ENCODE measurements at places on chromosomes 1 and 21.
A peak's percentile ranks its signal among the peaks of the same experiment; 100 is the strongest.

- H3K4me3 ChIP-seq: no peak overlapping the region
- no peak for DNase-seq
- peaks cover 89% of the 10 kb centered on the region for H3K36me3 ChIP-seq
- H3K27me3 ChIP-seq: no peaks in the 10 kb centered on the region
Observed at GRCh38 chr1:91791103-91791502, 94.8 kb downstream of the TGFBR3 start.

GRCh38 chr1:24216276-24217074 is 29.4 kb upstream of the IFNLR1 start:
- H3K27ac ChIP-seq: no peak overlapping the region
- DNase-seq: no peak
- no peaks in the 10 kb centered on the region for H3K36me3 ChIP-seq
- peaks cover 73% of the 10 kb centered on the region for H3K27me3 ChIP-seq

DNA sequence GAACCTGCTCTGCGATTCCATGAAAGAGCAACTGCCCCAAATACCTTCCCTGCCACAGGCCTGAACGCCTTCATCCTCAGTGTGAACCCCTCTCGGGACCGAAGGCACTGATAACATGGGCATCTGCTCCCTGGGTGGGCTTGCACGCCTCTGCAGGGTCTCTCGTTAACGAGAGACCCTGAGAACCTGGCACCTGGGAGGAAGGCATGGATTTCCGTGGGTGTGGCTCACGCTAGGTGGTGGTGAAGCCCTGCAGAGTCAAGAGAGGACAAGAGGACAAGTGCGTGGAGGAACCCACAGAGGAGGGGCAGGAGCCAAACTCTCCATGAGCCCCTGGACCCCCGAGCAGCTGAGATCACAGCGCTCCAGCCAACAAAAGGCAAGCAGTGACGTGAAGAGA is 26.8 kb upstream of the COL6A2 start:
- DNase-seq: no peak
- no peak overlapping the region for H3K4me3 ChIP-seq
- H3K27ac ChIP-seq: no peak overlapping the region
- H3K36me3 ChIP-seq: no peaks in the 10 kb centered on the region
- peaks cover 6% of the 10 kb centered on the region for H3K4me1 ChIP-seq

- H3K27me3 ChIP-seq: no peaks in the 10 kb centered on the region
- H3K36me3 ChIP-seq: no peaks in the 10 kb centered on the region
- no peaks in the 10 kb centered on the region for H3K4me1 ChIP-seq
- H3K27ac ChIP-seq: no peak overlapping the region
- no peak for DNase-seq
Observed at GRCh38 chr1:183588827-183589226, 1.4 kb downstream of the NCF2 start.

DNA sequence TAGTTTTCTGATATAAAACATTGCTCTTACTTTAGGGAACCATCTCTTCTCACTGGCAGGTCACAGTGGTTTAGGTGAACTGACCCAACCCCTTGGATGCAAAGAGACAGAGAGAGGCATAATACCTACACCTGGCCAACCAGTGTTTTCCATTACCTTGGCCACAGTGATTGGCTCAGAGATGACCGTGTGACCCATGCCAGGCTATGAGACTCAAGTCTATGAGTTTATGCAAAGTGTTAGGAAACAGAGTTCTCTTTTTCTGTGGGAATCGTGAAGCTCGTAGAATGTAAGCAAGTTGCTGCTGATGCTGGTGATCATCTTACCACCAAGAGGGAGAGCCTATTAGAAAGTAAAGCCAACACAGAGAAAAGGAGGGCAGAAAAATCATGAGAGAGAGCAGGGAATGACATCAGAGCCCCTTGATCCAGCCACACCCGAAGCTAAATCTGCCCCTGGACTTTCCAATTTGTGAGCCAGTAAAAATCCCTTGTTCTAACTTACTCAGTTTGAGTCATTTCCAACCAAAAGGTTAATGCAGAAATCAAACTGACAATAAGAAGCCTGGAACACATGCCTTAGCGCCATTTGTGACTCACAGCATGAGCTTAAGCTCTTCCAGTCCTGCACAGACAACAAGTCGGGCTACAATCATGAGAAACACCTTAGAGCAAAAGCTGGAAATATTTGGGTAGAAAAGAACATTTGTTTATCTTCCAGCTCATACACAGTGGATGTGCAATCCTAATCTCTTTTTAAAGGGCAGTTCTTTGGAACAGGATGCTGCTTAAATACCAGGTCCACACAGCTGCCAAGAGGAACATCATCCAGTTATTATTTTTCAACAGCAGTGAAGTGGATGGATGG is 81.3 kb upstream of the KAZN start:
- no peaks in the 10 kb centered on the region for H3K4me1 ChIP-seq
- no peak overlapping the region for H3K27ac ChIP-seq

GRCh38 chr21:34933609-34934335 is 115.3 kb downstream of the RUNX1 start:
- no peaks in the 10 kb centered on the region for H3K36me3 ChIP-seq
- H3K27ac ChIP-seq: no peak overlapping the region
- H3K4me1 ChIP-seq: peaks cover 7% of the 10 kb centered on the region

DNA sequence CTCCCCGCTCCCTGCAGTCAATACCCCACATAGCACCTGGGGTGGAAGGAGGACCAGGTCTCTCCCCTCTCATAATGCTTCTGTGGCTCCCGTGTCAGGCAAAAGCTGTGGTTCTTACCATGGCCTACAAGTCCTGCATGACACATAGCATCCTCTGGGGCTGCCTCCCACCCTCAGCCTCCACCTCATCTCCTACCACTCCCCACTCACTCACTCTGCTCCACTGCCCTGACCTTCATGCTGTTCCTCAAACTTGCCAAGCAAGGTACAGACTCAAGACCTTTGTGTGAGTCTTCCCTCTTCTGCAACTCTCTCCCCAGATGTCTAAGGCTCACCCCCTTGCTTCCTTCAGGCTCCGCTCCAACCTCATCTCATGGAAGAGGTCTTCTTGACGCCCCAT is 28.0 kb upstream of the VANGL1 start:
- H3K36me3 ChIP-seq: no peaks in the 10 kb centered on the region
- no peak overlapping the region for H3K27ac ChIP-seq
- no peak for DNase-seq
- no peak overlapping the region for H3K4me3 ChIP-seq
- peaks cover 41% of the 10 kb centered on the region for H3K27me3 ChIP-seq
- no peaks in the 10 kb centered on the region for H3K4me1 ChIP-seq

GRCh38 chr1:211903490-211904245 is 73.1 kb upstream of the LPGAT1 start:
- H3K36me3 ChIP-seq: no peaks in the 10 kb centered on the region
- no peak overlapping the region for H3K27ac ChIP-seq
- peaks cover 20% of the 10 kb centered on the region for H3K27me3 ChIP-seq
- H3K4me3 ChIP-seq: no peak overlapping the region

- no peak overlapping the region for H3K27ac ChIP-seq
- peaks cover 7% of the 10 kb centered on the region for H3K27me3 ChIP-seq
- H3K4me1 ChIP-seq: peaks cover 6% of the 10 kb centered on the region
Observed at GRCh38 chr1:54807756-54808155, 6.6 kb upstream of the TTC22 start.

DNA sequence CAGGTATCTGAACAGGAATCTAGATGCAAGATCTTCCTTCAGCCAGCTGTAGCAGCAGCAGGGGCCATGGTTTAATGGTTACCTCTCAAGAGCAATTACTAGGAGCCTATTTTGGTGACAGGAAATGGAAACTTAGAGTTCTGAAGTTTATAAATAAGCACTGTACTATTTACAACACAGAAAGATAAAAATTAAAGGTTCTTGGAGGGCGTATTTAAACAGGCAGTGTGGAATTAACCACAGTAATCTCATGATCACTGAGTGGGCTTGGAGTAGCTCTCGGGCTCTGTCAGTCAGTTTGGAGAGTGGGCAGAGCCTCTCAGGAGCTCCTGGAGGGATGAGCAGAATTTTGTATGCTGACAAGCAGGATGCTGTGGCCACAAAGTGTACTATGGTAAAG is 10.2 kb upstream of the FCRL5 start:
- no peak for DNase-seq
- no peaks in the 10 kb centered on the region for H3K36me3 ChIP-seq
- H3K4me1 ChIP-seq: no peaks in the 10 kb centered on the region
- no peak overlapping the region for H3K27ac ChIP-seq
- H3K4me3 ChIP-seq: no peak overlapping the region
- peaks cover 7% of the 10 kb centered on the region for H3K27me3 ChIP-seq

GRCh38 chr1:184509105-184509504 is 122.3 kb downstream of the C1orf21 start:
- no peak overlapping the region for H3K27ac ChIP-seq
- H3K36me3 ChIP-seq: no peaks in the 10 kb centered on the region
- no peaks in the 10 kb centered on the region for H3K27me3 ChIP-seq
- peaks cover 2% of the 10 kb centered on the region for H3K4me1 ChIP-seq
- no peak overlapping the region for H3K4me3 ChIP-seq

- no peak overlapping the region for H3K4me3 ChIP-seq
- no peaks in the 10 kb centered on the region for H3K4me1 ChIP-seq
- H3K27me3 ChIP-seq: no peaks in the 10 kb centered on the region
- no peaks in the 10 kb centered on the region for H3K36me3 ChIP-seq
- H3K27ac ChIP-seq: no peak overlapping the region
Observed at GRCh38 chr21:17742181-17742580, 77.0 kb downstream of the C21orf91 start.

GRCh38 chr21:18058731-18059398 is 185.8 kb upstream of the CHODL start:
- H3K27me3 ChIP-seq: no peaks in the 10 kb centered on the region
- H3K27ac ChIP-seq: no peak overlapping the region
- no peak for DNase-seq
- no peaks in the 10 kb centered on the region for H3K4me1 ChIP-seq
- no peak overlapping the region for H3K4me3 ChIP-seq

- DNase-seq: no peak
- H3K27me3 ChIP-seq: no peaks in the 10 kb centered on the region
- no peak overlapping the region for H3K27ac ChIP-seq
- no peaks in the 10 kb centered on the region for H3K36me3 ChIP-seq
- no peak overlapping the region for H3K4me3 ChIP-seq
Observed at GRCh38 chr1:170240409-170240808, 94.7 kb downstream of the NTMT2 start.

DNA sequence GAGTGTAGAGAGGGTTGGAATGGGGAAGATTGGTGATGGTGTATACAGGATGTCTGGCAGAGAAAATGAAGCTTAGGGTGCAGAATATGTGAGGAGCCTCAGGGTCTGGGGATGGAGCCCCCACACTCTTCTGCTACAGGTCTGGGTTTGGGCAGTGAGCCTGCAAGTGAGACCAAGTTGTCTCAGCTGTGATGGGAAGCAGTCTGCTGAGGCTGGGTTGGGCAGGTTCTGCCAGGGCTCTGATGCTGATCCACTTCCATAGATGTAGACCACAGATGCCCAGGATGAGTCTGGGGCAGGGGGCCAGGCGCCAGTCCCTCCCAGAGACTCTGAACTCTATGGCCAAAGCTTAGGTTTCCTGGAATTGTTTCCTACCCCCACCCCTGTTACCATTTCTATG is 516.9 kb downstream of the PTPRU start:
- peaks cover 11% of the 10 kb centered on the region for H3K4me1 ChIP-seq
- no peak overlapping the region for H3K4me3 ChIP-seq
- DNase-seq: no peak
- H3K36me3 ChIP-seq: no peaks in the 10 kb centered on the region
- H3K27ac ChIP-seq: no peak overlapping the region

- peak; percentile 71 for DNase-seq
- no peak overlapping the region for H3K4me3 ChIP-seq
- no peaks in the 10 kb centered on the region for H3K36me3 ChIP-seq
- no peak overlapping the region for H3K27ac ChIP-seq
- H3K4me1 ChIP-seq: no peaks in the 10 kb centered on the region
Observed at GRCh38 chr1:185813401-185813979, 79.3 kb downstream of the HMCN1 start.

DNA sequence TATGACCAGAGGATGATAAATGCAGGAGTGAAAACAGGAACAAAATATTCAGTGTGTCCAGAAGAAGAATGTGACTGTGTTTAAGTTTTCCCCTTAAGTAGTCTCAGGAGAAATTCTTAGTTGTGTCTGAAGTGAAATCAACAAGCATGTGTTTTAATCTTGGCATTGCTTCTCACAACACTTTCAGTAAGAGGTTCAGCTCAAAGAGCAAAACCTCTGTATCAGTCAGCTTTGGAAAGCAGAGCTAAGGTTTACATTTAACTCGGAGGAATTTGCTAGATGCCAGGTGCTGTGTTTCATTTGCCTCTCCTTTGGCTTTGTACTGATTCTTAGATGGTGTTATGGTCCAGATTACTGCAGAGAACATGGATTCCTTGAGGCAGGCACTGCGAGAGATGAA is 28.6 kb downstream of the CC2D1B start:
- no peaks in the 10 kb centered on the region for H3K27me3 ChIP-seq
- H3K36me3 ChIP-seq: no peaks in the 10 kb centered on the region
- DNase-seq: no peak
- no peaks in the 10 kb centered on the region for H3K4me1 ChIP-seq

DNA sequence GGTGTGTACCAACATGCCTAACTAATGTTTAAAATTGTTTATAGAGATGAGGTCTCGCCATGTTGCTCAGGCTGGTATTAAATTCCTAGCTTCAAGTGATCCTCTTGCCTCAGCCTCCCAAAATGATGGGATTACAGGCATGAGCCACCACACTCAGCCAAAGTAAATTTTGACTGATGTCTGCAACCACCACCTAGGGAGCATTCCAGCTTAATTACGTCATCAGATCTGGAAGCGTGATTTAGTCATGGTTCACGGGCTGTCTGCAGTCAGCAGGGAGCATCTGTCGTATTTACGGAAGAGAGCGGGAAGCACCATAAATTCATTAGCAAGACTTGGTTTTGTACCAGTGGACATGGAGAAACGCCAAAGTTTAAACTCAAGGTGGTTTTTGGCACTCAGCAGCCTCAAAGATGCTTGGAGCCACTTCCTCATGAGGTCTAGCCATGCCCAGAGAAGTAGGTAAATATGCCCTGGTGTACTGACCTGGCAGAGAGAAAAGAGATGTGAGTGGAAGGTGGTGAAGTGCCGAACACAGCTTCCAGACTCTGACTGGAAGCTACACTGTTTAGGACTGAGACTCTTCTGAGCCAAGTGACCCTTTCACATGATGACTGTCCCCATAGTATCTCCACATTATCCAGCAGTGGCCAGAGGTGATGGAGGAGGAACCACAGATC is 60.8 kb upstream of the SLC35F3 start:
- no peaks in the 10 kb centered on the region for H3K4me1 ChIP-seq
- H3K27ac ChIP-seq: no peak overlapping the region

DNA sequence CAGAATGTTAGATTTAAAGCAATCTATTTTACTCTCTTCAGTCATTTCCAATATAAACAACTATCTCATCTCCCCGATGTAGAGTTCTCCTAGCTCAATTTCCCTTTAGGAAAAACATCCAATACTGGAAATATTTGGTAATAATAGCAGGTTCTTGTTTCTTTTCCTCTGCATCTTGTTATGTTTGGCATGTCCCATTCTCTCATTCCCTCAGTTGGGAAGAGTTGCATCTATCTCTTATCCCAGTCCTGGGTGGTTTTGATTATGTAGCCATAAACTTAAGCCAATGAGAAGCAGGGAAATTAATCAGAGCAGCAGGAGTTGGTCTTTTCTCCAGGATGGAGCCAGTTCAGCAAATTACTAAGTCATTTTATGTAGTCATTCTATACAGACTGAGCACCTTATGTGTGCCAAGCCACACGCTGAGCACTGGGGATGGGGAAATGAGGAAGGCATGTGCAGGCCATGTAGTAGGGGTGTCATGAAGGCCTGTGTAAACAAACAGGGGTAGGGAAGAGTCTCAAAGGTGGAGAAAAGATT is 418.2 kb upstream of the NFIA start:
- no peaks in the 10 kb centered on the region for H3K27me3 ChIP-seq
- H3K4me1 ChIP-seq: no peaks in the 10 kb centered on the region
- no peak for DNase-seq
- no peaks in the 10 kb centered on the region for H3K36me3 ChIP-seq
- no peak overlapping the region for H3K27ac ChIP-seq
- H3K4me3 ChIP-seq: no peak overlapping the region

- H3K27ac ChIP-seq: peak within 1 kb of the TSS; percentile 95
- peak within 1 kb of the TSS; percentile 97 for H3K4me3 ChIP-seq
- H3K4me1 ChIP-seq: peaks cover 12% of the 10 kb centered on the region
Observed at GRCh38 chr1:162632217-162632666, at the start of gene DDR2. DDR2 (plus strand) TSS chr1:162632464; CDS start chr1:162719064, 86,600 bp downstream.

Measured in mesenchymal stem cell (in vitro differentiated cells and primary cell).